ENCODE measurements at places on chromosomes 7 and 10. TPM values are rescaled to one million over a fixed set of nuclear protein-coding genes. Genes with fewer than 3 reads are reported as not detected.

Gene NEUROG3
- polyA plus RNA-seq = not detected

DNA sequence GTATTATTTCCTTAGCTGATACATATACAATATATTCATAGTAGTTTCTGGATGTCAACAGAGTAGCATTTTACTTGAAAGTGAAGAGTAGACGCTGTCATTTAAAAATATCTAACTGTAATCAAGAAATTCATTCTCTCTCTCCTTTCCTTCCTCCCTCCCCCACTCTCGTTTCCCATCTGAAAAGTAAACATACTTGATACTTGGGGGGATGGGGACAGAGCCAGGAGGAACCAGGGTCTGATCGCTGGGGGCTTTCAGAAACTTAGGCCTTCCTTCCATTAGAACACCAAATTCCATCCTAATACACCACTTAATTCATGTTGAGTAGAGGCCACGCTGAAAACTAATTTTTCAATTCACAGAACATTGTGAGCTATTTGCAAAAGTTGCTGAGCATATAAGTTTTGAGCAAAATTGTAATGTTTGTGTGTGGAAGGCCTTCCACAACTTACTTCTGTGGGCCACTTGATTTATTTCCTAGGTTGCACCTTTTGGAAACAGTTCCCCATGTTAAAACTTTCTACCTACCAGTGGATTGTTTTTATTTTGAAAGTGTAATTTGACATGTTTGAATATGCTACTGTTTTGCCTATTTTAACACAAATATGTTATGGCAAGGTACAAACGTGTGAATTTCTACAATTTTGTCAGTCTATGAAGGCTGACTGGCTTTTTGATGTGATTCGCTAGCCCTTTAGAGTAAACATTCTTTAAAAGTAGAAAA lies 35.2 kb downstream of the CNPY1 start:
- no peak for DNase-seq

Gene NPTX2
- polyA plus RNA-seq = 1.2 TPM

DNA sequence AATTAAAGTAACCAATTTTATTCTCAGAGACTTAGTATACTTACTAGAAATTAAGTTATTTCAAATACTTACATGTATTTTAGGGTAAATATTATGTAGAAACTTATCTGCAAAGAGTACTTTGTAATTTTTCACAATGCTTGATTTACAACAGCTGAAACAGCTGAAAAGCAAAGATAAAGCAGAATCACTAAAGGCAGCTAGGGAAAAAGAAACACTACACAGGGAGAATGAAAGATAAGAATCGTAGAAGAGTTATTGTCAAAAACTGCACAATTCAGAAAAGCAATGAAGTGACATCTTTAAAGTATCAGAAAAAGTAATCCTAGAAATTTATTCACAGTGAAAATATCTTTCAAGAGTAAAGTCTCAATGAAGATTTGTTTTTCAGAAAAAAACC lies 69.7 kb upstream of the ZNF804B start:
- DNase-seq = no peak

Gene NCOA4
- polyA plus RNA-seq = 30.3 TPM

Gene ZNF438
- polyA plus RNA-seq = 2.5 TPM

DNA sequence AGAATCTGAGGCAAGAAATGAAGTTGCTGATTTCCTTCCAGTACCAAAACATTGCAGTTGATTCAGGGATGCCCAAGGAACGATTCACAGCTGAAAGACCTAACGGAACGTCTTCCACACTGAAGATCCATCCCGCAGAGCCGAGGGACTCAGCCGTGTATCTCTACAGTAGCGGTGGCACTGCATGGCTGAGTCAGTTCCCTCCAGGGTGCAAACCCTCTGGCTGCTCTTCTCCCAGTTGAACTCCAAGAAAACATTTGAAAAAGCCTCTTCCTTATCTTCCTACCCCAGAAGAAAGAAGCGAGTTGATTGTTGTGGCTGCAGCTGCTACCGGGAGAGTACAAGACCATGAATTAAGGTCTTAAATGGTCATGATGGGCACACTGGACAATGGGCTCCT lies 147.1 kb upstream of the PRSS1 start:
- no peak for DNase-seq

GRCh38 chr7:157020514-157021070 lies 10.1 kb upstream of the MNX1 start:
- peak; percentile 64 for DNase-seq

Gene PTPRE
- polyA plus RNA-seq = 11.8 TPM

GRCh38 chr7:44275146-44275545 lies 50.2 kb downstream of the CAMK2B start:
- DNase-seq = no peak

Gene GNGT1
- 0.15 TPM for polyA plus RNA-seq

- no peak for DNase-seq
These were observed 5.4 kb downstream of the FERD3L start for GRCh38 chr7:19139706-19140327.

Gene SUGCT
- 53.7 TPM for polyA plus RNA-seq

DNA sequence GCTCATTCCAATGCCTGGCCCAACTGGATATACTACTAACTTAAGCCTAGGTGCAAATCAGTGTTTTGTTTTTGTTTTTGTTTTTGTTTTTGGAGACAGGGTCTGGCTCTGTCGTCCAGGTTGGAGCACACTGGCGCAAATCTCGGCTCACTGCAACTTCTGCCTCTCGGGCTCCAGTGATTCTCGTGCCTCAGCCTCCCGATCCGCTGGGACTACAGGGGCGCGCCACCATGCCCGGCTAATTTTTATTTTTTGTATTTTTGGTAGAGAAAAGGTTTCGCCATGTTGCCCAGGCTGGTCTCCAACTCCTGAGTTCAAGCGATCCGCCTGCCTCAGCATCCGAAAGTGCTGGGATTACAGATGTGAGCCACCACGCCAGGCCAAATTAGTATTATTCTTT lies 1.6 kb downstream of the PPP3CB start:
- no peak for DNase-seq

Gene TRPV5
- polyA plus RNA-seq = not detected

- no peak for DNase-seq
These were observed 8.5 kb downstream of the AKR1B1 start for GRCh38 chr7:134450294-134451000.

- no peak for DNase-seq
These were observed 61.2 kb upstream of the LBX1 start for GRCh38 chr10:101290431-101290830.

DNA sequence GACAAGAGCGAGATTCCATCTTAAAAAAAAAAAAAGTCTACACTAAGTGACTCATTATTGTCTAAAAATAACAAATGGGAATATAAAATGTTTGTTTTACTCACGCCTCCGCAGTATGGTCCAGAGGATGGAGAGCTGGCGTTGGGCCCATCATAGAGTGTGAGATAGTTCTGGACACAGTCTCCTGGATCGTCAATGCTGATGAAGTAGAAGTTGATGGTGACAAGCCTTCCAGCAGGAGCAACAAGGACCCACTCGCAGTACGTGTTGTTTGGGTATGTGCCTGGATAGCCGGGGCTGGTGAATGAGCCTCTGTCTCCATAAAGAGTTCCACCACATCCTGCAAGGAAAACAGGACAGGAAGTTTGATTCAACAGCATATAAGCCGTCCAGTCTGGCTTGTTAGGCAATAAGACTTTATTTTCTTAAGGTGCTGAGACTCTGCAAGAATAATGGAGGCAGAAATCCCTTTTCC lies 11.5 kb upstream of the RSU1 start:
- DNase-seq = no peak

DNA sequence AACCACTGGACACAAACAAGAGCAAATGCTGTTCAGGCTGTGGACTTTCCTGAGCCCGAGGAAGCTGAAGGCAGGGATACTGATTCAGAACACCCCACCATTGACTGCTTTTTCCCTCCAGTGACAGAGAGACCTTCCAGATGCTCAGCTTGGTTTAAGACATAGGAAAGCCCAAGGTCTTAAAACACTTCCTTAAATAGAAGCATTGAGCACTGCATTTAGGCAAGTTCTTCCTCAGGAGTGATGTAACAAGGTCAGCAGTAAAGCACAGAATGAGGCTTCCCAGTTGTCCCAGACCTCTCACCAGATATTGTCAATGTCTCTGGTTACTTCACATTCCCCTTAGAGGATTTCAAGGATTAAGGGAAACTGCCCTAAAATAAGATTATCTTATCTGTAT lies 19.6 kb upstream of the CDCA7L start:
- DNase-seq = no peak

DNA sequence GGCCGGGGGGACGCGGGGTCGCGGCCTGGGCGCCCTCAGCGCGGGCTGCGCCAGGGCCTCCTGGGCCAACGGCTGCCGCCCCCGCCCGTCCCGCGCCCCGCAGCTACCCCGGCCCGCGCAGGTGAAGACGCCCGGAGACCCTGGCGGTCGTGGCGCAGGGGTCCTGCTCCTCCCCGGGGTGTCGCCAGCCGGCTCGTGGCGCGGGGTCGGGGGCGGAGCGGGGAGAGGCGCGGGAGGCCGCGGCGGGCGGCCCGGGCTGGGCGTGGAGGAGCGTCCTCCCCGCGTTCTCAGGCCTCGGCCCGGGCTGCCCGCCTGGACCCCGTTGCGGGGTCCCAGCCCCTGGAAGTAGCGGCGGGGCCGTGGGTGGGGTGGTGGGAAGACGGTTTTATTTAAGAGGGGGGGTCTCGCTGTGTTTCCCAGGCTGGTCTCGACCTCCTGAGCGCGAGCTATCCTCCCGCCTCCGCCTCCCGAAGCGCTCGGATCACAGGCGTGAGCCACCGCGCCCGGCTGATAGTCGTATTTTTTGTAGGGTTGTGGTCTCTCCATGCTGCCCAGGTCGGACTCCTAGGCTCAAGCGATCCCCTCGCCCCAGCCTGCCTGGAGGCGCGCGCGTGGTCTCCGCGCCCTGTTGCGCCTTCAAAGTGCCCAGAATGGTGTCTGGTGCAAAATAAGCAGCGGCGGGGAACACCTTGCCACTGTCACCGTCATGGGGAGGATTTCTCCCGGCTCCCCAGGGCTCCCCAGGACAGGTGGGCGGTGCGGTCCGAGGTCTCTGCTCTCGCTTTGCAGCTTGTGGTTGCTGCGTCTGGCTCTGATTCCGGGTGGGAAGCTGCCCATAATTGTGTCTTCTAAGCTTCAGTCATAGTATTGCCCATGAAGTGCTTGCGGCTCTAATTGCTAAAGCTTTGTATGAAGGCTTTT lies 15.3 kb upstream of the SUN1 start:
- DNase-seq = no peak

Gene CD36
- 0.10 TPM for polyA plus RNA-seq

DNA sequence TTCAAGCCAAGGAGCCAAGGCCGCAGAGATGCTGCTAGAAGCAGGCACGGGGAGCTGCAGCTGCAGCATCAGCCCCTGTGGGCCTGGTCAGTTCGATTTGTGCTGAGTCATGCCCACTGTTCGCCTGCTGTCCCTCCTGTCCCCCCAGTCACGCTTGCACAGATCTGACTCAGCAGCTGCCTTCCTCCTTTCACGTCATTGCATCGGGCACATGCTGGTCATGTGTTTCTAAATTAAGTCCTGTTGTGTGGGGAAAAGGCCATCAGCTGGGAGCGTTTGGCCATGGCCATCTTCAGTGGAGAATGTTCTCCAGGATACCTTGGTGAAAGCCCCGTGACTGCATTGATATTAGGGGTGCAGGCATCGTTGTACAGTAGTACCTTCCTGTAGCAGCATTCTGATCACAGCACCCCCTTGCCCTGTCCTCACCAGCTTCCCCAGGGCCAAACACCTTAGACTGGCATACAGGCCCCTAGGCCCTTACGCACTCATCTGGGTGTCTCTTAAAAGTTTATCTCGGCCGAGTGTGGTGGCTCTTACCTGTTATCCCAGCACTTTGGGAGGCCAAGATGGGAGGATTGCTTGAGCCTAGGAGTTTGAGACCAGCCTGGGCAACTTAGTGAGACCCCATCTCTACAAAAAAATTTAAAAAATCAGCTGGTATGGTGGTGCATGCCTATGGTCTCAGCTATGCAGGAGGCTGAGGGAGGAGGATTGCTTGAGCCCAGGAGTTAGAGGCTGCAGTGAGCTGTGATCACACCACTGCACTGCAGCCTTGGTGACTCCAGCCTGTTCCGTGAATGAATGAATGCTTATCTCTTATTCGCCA lies 23.2 kb downstream of the POR start:
- peak; percentile 42 for DNase-seq

DNA sequence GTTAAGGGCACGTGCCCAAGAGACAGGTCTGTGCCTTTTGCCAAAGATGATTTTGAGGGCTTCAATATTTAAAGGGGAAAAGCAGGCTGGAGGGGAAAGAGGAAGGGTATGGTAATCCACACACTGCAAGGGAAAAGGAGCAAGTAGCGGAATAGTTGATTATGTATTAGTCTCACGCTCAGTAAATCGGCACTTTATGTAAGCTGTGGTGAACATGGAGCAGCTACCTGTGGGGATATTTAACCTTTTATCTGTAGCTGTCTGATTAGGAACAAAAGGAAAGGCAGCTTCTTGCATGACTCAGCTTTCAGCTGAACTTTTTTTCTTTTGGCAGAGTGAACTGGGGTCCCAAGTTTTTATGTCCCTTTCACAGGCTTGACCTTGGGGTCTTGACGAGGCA lies 123.4 kb downstream of the COL13A1 start:
- DNase-seq = no peak

- DNase-seq = no peak
These were observed 236.3 kb upstream of the DKK1 start for GRCh38 chr10:52077814-52078213.

- DNase-seq = no peak
These were observed 215.0 kb downstream of the USP6NL start for GRCh38 chr10:11396311-11396955.

Gene ZP3
- 4.5 TPM for polyA plus RNA-seq

Data from SK-N-SH (cell line).